ENCODE measurements at places on chromosomes 3 and 15. TPM values are rescaled to one million over a fixed set of nuclear protein-coding genes. Genes with fewer than 3 reads are reported as not detected.

NR1I2 gene
- total RNA-seq: 0.20 TPM

DHFR2 gene
- total RNA-seq: 4.4 TPM

SAMD7 gene
- not detected for total RNA-seq

GREM1 gene
- total RNA-seq: 166 TPM

MINDY2 gene
- 25.4 TPM for total RNA-seq

SLC2A2 gene
- not detected for total RNA-seq

DUOX1 gene
- total RNA-seq: not detected

KNG1 gene
- not detected for total RNA-seq

FANCD2OS gene
- not detected for total RNA-seq

GOLGA6L7 gene
- not detected for total RNA-seq

LEO1 gene
- total RNA-seq: 21.8 TPM

TERC gene
- 23.9 TPM for total RNA-seq

C3orf85 gene
- total RNA-seq: not detected

ONECUT1 gene
- not detected for total RNA-seq

SOX14 gene
- total RNA-seq: not detected

TRIM59 gene
- 7.9 TPM for total RNA-seq

MORC1 gene
- total RNA-seq: not detected

HIGD1A gene
- total RNA-seq: 88.6 TPM

OR5K2 gene
- total RNA-seq: not detected

IGSF10 gene
- 2.4 TPM for total RNA-seq

GOLGA6L10 gene
- total RNA-seq: 0.85 TPM

ENTPD3 gene
- 0.13 TPM for total RNA-seq

ACP3 gene
- 0.33 TPM for total RNA-seq

C15orf39 gene
- 8.6 TPM for total RNA-seq

AQP9 gene
- not detected for total RNA-seq

NLGN1 gene
- total RNA-seq: 2.3 TPM

SHC4 gene
- 3.9 TPM for total RNA-seq

TUSC7 gene
- total RNA-seq: not detected

CPNE9 gene
- not detected for total RNA-seq

CCK gene
- 0.13 TPM for total RNA-seq

DNAH12 gene
- 0.13 TPM for total RNA-seq

SENP8 gene
- total RNA-seq: 1.9 TPM

LSAMP gene
- 1.0 TPM for total RNA-seq

RTP3 gene
- total RNA-seq: not detected

KCNMB3 gene
- 0.76 TPM for total RNA-seq

Data from smooth muscle cell of the pulmonary artery (primary cell).